Activated T-helper 1 cell treated with anti-CD3 and anti-CD28 coated beads, Interleukin-2, amount 50 U/mL, for 16 hours (primary cell): ENCODE measurements at places on chromosomes 3 and 15.

DNA sequence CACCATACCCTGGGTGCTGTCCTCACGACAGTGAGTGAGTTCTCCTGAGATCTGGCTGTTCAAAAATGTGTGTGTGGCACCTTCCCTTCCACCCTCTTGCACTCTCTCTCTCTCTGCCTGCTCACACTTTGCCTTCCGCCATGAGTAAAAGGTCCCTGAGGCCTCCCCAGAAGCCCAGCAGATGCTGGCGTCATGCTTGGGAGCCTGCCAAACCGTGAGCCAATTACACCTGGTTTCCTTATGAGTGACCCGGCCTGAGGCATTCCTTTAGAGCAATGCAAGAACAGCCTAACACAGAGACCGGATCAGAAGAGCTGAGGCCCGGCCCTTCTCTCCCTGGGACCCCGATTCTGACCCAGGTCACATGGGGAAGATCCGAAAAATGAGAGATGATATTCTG is 15.4 kb downstream of the TMEM44 start:
- DNase-seq: no peak

GRCh38 chr3:87287011-87287410 is 10.6 kb upstream of the POU1F1 start:
- no peak for DNase-seq

GRCh38 chr3:45683417-45684326 is 5.5 kb upstream of the SACM1L start:
- DNase-seq: no peak

- DNase-seq: no peak
These were observed 103.1 kb downstream of the CMSS1 start for GRCh38 chr3:99920481-99921376.

DNA sequence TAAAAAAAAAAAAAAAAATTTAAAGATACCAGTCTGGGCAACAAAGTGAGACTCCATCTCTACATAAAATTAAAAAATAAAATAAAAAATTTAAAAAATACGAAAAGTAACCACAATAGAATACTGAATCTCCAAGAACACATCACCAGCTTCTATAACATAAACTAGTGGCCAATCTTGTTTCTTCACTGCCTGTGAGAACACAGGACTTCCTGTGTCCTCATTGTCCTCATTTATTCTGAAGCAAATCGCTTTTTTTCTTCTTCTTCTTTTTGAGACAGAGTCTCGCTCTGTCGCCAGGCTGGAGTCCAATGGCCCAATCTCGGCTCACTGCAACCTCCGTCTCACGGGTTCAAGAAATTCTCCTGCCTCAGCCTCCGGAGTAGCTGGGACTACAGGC is 28.6 kb upstream of the RAB7A start:
- no peak for DNase-seq

DNA sequence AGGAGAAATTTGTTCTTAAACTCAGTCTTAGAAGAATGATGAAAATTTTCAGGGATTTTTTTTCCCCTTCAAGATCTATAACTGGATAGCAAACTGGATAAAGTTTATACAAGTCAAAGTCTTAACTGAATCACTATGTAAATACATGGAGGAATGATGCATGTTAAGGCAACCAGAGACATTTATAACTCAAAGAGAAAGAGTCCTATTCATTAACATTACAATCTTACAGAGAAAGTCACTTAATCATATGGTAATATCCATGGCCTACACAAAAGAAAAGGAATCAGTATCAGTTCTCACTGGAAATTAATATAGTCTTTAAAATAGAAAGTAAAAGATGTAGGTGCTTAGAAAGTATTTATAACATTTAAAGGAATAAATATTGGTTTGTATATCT is 869.1 kb downstream of the TBL1XR1 start:
- no peak for DNase-seq

DNA sequence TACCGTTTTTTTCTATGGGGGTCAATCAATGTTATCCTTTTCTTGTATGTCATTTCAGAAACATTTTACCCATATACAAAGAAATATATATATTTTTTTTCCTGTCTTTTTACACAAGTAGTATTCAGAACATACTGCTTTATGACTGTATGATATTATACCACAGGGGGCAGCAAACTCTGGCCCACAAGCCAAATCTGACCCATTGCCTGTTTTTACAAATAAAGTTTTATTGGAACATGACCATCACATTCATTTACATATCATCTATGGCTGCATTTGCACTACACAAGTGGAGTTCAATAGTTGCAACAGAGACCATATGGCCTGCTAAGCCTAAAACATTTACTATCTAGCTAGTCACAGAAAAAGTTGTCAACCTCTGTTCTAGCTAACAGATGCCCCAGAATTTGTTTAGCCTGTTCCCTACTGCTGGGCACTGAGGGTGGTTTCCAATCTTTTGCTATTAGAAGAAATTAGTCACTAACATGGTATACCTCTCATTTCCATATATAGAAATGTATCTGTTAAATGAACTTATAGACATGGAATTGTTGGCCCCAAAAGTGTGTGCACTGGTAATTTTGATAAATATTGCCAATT is 57.7 kb downstream of the BFSP2 start:
- no peak for DNase-seq

DNA sequence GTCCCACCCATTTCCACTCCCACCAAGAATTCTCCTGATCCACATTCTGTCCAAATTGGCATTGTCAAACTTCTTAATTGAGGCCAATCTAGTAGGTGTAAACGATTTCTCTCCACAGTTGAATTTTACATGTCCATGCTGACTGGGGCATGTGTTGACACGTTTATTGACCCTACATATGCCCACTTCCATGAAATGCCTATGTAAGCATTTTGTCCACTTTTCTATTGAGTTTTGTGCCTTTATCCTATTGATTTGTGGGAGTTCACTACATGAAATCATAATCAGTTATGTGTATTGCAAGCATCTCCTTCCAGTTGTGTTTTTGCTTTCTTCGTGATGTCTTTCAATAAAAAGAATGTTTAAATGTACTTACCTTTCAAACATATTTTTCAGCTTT is 141.7 kb upstream of the NSMCE3 start:
- no peak for DNase-seq

GRCh38 chr3:58724336-58724735 is 57.8 kb upstream of the FAM3D start:
- no peak for DNase-seq

DNA sequence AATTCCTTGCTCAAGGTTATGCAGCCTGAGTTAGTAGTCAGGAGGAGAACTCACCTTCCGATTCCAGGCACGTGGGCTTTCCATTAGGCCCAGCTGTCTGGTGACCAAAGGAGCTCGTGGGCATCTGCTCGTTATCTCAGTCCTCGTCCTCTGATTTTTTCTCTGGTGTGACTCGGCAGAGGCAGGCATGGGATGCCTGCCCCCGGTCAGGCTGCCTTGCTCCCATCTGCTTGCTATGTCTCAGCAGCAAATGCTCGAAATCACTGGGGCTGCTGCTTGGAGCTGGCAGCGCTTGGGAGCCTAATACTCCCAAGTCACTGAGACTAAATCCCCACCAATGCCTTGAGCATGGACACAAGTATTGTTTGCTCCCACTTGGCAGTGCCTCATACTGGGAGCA is 84.5 kb upstream of the NMNAT3 start:
- no peak for DNase-seq

DNA sequence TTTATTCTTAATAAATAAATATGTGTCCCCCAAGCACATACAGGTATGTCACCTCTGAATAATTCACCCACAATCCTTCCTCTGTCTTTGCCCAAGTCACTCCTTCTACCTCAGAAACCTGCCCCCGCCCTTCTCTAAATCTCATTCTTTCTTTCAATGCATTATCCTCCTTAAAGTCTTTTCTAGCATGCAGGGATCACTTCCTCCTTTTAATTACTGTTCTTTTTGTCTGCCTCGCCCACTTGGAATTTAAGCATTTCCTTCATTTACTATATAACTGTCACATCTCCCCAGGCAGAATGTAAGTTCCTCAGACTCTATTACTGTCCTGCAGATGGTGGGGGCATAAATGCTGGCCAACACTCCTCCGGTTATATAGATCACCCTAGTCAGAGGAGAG is 7.8 kb downstream of the CCDC80 start:
- no peak for DNase-seq

DNA sequence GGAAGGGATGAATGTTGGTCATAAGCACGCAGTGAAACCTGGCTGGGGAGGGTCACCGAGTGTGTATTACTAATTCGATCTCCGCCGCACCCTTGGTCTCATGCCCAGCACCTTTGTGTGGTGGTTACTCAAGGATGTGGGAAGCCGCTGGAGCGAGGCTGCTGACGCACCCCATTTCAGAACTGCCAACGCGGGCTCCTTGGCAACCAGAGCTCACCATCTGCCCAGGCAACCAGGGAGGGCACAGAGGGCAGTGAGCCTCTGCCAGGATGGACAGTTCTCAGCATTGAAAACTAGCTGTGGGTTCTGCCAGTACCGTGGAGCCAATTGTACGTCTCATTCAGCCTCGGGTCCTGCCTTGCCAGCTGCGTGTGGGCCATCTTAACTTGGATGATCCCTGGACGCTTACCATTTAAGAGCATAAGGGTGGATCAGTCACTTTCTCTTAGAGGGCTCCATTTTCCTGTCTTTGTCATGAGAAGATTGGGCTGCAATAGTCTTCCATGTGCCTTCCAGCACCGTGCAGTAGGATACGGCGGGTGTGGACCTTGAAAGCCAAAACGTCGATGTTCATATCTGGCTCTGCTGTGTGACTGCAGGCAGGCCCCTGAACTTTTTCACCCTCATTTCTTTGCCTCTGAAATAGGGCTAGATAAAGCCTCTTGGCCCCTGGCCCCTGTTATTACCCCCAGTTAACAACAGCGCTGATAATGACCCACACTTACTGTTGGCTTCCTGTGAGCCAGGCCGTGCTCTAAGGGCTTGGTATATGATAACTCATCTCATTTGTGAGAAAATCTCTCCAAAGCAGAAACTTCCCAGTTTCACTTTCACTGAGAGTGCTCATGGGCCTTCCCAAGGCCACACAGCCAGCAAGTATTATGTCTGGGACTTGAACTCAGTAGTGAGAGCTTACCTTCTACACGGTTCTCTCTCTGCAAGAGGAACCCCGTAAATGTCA is 238.8 kb downstream of the OPA1 start:
- DNase-seq: no peak

- DNase-seq: no peak
These were observed 49.2 kb downstream of the TM4SF4 start for GRCh38 chr3:149523512-149524299.

GRCh38 chr3:15272426-15273196 is 59.8 kb downstream of the SH3BP5 start:
- DNase-seq: no peak

DNA sequence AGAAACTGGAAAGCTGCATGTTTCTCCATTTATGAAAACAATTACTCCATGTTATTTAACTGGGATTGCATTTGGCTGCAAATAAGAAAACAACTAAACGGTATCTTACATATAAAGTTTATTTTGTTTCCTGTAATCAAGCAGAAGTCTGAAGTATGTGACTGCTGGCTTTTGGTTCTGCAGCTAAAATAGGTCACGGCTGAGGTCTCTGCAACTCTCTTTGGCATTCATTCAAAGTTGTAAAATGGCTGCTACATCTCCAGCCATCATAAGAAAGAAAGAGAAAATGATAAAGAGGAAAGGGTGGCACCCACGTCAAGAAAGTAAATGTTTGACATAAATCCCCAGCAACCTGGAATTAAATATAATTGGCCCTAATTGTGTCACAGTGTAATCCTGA is 406.1 kb downstream of the TBC1D5 start:
- no peak for DNase-seq

GRCh38 chr3:129597087-129597999 is 9.1 kb downstream of the PLXND1 start:
- DNase-seq: no peak

DNA sequence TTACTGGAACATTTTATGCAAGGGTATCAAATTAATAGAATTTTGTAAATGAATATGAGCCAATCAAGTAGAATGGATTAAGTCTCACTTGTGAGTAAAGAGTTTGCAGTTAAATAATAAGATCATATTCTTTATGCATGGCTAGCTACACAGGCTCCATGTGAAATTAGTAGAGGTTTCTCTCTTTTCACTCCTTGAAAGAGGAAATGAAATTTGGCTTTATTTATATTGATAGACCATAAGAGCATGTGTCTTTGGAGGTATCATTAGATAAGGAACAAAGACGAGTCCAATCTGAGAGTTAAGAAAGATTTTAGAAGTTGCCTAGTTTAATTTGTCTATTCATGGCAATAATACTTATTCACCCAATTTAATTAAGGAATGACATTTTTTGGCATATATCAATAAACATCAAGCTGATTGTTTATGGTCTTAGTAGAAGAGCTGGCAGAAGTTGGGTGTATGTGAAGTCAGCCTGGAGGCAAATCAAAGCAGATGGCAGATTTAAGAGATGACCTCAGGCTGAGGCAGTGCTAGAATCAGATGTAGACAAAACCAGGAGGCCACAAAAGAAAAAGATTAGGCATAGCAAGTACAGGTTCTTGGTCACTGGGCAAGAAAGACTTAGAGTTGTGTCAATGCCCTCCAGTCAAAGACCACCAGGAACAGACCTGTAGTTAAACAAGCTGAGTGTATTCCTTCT is 406.5 kb upstream of the ARHGEF26 start:
- no peak for DNase-seq

GRCh38 chr3:170079536-170080165 is 41.9 kb downstream of the GPR160 start:
- DNase-seq: no peak

GRCh38 chr15:77712438-77712837 is 79.7 kb upstream of the LINGO1 start:
- no peak for DNase-seq

DNA sequence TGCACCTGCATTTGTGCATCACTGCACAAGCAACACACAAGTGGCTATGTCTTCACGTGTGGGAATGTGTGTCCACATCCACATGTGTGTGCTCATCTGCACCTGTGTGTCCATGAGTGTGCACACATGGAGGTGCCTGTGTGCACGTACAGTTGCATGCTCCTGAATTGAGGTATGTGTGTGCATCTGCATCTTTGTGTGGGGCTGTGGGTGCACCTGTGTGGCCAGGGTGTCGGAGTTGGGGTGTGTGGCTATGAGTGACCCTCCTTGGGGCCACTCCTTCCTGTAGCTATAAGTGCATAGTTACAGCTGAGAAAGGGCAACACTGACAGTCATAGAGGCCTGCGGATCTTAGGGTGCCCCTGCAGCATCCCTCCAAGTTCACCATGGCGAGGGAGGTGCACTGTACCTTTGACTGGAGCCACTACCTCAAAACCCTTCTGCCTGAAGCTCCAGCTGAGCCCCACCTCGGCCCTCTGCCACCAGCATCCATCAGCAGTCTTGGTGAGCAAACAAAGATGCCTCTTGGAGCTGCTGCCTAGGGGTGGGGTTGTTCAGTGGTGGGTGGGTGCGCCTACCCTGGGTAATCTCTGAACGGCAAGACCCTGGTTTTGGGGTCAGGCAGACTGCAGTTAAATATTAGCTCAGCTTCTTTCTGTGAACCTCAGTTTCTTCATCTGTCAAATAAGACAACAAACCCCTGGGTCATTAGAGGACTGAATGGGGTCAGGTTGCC is 5.2 kb upstream of the HHATL start:
- DNase-seq: no peak

- DNase-seq: no peak
These were observed 714.8 kb downstream of the FHIT start for GRCh38 chr3:60536420-60536819.

DNA sequence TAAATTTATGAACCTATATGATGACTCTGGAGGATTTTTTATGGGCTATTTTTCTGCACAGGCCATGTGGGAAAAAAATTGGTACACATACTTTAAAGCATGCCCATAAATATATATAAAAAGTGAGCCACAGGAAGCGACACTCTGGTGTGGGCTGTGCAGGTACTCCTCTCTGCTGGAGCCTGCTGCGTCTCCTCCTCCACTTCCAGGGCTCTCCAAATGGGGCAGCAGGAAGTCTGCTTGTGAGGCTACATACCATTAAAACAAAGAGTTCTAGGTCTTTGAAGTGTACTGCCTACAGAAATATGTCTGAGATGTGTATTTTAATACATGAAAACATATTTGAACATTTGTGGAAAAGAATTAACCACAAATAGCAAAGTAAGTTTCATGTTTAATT is 135.1 kb downstream of the CTNNB1 start:
- DNase-seq: no peak
